ENCODE measurements at places on chromosomes 6 and 20.

GRCh38 chr20:3203315-3204123 is 963 bp downstream of the DDRGK1 start:
- peak; percentile 17 for DNase-seq

DNA sequence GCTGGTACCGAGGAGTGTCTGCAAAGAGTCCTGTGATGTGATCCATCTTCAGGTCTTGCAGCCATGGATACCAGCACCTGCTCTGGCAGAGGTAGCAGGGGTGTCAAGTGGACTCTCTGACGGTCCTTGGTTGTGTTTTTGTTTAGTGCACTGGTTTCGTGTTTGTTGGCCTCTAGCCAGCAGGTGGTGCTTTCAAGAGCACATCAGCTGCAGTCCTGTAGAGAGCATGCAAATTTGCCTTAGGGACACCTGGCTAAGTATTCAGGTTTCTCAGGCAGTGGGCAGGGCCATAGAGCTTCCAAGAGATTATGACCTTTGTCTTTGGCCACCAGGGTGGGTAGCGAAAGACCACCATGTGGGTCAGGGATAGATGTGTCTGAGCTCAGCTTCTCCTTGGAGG is 14.5 kb upstream of the RGS17 start:
- no peak for DNase-seq

DNA sequence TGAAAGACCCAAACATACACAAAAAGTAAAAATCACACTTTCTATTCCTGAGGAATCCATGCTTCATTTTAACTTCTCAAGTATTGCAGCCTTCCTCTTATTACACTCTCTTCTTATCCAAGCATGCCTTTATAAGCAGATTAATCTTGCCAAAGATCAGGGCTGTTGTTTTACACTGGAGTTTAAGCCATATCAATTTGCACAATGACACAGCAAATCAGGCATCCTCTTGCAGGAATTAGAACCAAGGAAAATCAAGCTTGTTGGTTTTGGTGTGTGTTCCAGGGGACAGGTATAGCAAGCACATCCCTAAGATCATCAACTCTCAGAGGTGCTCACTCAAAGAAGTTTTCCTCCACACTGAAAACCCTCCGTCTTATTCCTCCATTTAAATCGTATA is 69.5 kb downstream of the CYP39A1 start:
- peak; percentile 10 for DNase-seq

DNA sequence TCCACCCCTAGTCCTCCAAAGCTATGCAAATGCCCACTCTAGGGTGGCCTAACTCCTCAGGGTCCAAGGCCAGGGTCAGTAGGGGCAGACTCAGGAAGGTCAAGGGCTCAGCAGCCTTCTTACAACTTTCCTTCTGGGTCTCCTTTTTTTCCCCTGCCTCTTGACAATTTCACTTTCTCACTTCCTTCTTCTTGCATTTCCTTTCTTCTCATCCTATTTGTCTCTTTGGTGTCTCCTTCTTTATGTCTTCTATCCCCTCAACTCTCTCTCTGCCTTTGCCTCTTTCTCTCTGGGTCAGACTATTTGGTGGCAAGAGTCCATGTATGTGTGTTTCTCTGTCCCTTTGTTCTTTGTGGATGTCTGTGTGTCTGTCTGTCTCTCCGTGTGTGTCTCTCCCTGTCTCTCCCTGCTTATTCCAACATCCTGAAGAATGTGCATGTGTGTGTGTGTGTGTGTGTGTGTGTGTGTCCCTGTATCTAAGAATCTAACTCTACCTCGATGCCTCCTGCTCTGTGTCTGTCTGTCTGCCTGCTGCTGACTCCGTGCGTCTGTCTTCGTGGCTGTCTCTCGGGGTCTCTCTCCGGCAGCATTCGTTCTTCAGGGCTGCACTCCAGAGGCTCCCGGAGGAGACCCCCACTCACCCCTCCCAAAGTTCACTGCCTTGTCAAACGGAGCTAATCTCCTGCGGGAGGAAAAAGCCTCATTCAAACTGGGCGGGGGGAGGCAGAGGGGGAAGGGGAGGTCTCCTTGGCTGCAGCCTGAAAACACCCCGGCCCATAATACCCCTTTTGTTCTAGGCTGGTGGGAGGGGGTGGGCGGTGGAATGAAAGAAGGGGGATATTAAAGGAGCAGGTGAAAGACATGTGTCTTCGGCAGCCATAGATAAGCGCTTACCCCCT is 51.7 kb upstream of the FOXP4 start:
- DNase-seq = peak; percentile 6

- no peak for DNase-seq
Observed at GRCh38 chr20:60236613-60237012, 278.4 kb downstream of the CDH26 start.

DNA sequence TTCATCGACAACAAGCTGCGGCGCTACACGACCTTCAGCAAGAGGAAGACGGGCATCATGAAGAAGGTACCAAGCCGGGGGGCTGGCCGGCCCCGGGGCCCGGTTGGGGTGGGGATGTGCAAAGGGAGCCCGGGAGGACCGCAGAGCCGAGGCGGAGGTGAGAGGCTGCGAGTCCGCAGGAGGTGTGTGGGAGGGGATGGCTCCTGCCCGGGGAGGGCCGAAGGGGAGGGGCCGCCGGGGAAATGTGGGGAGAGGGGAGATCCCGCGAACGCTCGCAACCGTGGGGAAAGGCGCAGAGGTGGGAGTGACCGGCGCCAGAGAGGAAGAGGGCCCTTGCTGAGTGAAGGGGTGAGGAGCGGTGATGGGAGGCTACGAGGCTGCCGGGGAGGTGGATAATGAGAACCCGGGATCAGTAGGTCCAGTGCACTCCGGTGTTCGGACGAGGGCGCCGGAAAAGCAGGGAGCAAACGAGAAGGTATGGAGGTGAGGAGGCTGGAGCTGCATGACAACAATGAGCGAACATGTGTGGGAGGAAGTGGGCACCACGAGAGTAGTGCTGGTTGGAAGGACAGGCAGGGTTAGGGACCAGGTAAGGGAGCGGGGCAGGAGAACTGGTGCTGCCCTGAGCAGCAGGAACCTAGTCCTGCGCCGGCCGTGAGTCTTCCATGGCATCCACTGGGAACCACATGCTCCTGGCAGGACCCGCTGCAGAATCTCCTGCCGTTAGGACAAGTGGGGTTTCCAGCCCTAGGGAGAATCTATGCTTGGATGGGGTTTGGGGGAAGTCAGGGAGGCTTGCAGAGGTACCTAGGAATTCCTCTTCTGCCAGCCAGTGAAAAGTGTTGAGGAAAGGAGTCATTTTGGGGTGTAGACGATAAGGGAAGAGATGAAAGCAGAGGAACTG is 1.3 kb downstream of the SRF start:
- peak; percentile 42 for DNase-seq

DNA sequence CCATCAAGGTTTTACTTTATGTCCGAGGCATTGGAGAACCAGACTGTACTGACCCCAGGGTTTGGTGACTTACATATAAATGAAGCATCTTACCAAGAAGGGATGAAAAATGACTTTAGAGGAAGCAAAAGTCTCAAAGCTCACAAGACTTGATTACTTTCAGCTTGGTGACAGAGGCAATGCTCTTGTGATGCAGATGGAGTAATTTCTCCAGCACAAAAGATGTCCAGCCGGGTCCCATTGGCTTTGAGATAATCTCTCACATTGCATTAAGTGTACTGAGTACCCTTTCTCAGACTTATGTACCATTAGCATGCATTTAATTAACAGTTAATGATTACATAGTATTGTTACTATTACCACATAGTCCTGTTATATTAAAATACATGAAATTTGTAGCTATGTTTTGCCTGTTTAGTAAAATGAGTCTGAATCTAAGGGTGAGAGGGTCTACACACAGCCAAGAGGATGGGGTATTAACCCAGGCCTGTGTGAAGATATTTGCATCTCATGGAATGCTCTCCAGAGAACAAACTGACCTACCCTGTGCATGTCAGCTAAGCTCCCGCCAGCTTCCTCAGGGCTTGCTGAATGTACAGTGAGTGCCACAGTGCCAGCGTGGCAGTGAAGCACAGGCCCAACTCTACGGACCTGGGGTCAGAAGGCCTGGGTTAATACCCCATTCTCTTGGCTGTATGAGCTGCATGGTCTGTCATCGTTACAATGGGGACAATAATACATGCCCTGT is 5.6 kb downstream of the HTR1E start:
- no peak for DNase-seq

- no peak for DNase-seq
Observed at GRCh38 chr6:53203483-53203882, 54.8 kb upstream of the GCM1 start.

DNA sequence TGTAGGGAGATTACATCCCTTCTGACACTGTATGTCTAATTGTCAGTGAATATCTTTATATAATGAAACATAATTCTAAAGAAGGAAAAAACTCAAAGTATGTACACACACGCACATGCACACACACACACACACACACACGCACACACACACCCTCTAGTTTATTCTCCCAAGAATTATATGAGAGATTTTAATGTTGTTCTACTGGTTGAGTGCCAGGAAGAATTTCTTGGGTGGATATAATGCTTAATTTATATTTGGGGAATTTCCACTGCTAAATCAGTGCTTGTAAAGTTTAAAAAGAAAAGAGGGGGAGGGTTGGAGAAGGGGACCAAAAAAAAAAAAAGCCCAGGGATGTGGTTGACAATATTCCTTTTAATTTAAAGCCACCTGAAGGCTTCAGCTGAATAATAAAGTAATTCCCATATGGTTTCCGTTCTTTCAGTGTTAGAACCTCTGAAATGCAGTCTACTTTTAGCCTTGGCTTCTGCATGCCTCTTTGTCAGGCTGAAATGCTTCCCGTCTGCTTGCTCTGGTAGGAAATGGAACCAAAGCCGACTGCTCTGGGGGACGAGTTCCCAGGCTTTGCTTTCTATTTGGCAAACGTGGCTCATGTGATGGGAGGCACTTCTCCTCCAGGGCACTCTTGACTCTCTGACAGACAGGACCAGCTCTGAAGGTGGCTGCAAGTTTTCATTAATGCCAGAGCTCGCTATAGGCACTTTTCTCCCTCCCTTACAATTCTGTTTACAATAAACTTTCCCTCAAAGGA is 225.4 kb downstream of the PRL start:
- DNase-seq = peak; percentile 64

GRCh38 chr20:56897318-56897957 is 268.3 kb downstream of the TFAP2C start:
- no peak for DNase-seq

- DNase-seq = no peak
Observed at GRCh38 chr6:112113918-112114317, 26.5 kb downstream of the FAM229B start.

GRCh38 chr6:35262596-35262995 is 3.1 kb downstream of the ZNF76 start:
- DNase-seq = peak; percentile 46

- peak; percentile 81 for DNase-seq
Observed at GRCh38 chr6:44257025-44257752, at the start of gene SLC35B2. Gene SLC35B2, minus strand, starts transcription at chr6:44257528. Its CDS starts 118 bp downstream, at chr6:44257410.

GRCh38 chr20:63850689-63851547 is 10.4 kb upstream of the ABHD16B start:
- no peak for DNase-seq

DNA sequence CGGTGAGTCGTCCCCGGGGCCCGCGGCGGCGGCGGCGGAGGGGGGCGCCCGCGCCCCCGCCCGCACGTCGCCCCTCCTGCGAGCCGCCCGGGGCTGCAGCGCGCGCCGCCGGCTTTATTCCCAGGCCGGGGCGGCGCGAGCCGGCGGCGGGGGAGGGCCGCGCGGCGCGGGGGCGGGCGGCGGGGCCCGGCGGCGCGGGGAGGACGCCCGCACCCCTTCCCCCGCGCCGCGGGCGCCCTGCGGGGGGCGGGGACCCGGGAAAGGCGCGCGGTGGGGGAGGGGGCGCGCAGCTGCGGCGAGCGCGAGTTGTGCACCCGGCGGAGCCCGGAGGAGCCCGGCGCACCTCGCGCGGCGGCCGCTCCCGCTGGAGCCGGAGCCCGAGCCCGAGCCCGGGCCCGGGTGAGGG is 646 bp downstream of the HMGA1 start:
- no peak for DNase-seq

GRCh38 chr6:114588726-114589125 is 245.9 kb upstream of the HS3ST5 start:
- no peak for DNase-seq

DNA sequence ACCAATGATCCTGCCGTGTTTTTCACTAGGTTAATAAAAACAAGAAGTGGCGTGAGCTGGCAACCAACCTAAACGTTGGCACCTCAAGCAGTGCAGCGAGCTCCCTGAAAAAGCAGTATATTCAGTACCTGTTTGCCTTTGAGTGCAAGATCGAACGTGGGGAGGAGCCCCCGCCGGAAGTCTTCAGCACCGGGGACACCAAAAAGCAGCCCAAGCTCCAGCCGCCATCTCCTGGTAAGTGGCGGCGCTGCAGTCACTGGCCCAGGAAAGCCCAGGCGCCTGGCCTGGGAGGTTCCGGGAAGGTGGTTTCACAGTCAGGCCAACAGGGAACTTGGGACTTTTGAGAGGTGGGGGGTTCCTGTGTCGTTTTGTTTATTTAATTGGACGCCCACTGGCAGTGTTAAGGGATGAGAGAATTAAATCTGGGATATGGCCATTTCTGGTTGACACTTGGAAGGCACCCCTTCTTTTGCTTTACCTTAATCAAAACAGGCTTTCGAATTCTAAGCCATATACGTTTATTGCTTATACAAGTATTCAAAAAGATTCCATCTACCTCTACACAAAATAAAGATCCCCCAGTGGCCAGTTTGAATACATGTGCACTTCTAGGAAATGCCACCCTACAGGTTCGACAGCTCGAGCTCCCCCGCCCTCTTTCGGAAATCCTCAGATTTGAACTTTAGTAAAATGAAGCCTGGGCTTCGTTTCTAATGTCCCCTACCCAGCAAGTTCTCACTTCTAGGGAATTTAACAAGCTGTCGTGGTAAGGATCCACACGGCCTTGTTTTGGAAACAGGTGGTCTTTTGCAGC is 138.9 kb downstream of the TMEM242 start:
- DNase-seq = peak; percentile 58

DNA sequence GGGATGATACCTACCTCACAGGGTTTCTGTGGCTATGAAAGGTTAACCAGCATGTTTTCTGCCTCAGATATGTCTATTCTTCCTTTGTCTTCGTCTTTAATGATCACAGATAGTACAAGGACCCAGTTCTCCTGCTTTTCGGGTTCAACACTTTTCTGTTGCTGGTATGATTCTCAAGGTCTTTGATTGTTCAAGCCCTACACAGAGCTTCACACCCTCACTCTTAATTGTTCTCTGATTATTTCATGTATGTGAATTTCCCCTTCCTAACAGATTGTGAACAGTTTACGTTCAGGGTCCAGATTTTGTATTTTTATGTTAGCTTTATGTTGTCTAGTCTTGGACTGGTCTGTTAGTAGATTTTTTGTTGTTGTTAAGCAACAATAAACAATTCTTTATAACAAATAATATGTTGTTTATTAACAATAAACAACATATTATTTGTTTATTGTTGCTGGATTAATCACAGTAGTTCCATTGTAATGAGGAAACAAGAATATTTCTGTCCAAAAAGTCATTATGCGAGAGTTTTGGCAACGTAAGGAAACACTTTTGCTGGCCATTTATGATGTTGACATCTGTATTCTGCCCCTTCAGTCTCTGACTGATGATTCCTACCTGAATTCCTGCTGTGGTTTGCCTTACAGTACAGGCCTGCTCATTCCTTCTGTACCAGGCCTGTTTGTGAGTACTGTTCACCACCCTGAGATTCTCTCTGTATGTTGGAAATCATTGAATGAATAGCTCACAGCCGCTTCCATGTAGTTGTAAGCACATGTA is 27.2 kb upstream of the TULP4 start:
- no peak for DNase-seq

GRCh38 chr20:1625083-1625690 is 5.4 kb upstream of the SIRPB1 start:
- DNase-seq = no peak

Data from iris pigment epithelial cell (primary cell).